ENCODE measurements at places on chromosomes 6 and 20.

DNA sequence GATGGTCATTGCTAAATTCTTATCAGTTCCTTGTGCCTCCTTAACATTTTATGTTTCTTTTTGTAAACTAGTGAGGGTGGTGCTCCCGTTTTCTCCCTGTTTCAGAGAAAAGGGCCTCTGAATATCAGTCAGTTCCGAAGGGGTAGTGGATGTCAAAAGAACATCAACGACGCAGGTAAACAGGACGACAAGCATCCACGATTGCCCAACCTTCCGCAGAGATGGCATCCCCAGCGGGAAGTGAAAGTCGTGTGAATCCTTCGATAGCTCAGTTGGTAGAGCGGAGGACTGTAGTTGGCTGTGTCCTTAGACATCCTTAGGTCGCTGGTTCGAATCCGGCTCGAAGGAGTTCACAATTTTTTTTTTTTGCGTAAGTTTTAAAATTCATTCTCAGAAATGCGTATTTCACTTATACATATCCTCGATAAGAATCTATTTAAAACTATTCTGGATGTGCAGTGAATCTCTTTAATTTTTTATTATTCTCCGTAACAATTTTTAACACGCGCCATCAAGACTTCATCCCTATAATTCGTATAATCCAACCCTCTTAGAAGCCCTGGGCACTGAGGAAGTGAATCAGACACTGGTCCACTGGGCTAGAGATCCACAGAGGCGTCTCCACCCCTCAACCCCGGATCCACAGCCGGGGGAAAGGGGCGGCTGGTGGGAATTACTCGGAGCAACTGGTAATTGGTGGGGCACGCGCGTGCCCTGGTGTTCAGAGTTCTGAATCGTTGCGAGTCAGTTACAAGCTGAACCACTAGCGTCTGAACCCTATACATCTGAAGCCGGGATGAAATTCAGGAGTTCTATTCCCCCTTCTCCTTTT is 27.9 kb upstream of the ABT1 start:
- DNase-seq: peak; percentile 82

GRCh38 chr6:26172608-26172968 is 85.4 kb downstream of the HFE start:
- peak; percentile 55 for DNase-seq

GRCh38 chr6:41040940-41041536 is 1.2 kb upstream of the TSPO2 start:
- no peak for DNase-seq

DNA sequence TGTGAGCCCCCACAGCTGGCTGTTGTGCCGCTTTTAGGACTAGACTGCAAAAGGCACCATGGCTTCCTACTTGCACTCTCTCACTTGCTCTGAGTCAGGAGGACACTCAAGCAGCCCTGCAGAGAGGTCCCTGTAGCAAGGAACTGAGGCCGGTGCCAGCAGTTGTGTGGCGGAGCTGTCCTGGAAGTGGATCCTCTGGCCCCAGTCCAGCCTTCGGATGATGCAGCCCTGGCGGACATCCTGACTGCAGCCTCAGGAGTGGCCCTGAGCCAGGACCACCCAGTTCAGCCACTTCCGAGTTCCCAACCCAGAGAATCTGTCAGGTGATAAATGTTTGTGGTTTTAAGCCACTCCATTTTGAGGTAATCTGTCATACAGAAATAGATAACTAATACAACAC is 17.5 kb downstream of the CTCFL start:
- DNase-seq: peak; percentile 33

Measured in SW480 (cell line).